Breast epithelium (tissue), 4 donors: ENCODE measurements at places on chromosomes 6 and 20. TPM values are rescaled to one million over a fixed set of nuclear protein-coding genes. Genes with fewer than 3 reads are reported as not detected.

- no peak for DNase-seq
Measured at GRCh38 chr6:14516956-14517355, 399.4 kb downstream of the CD83 start.

GRCh38 chr6:106666282-106667021, 37.1 kb downstream of the QRSL1 start:
- no peak for DNase-seq

DNA sequence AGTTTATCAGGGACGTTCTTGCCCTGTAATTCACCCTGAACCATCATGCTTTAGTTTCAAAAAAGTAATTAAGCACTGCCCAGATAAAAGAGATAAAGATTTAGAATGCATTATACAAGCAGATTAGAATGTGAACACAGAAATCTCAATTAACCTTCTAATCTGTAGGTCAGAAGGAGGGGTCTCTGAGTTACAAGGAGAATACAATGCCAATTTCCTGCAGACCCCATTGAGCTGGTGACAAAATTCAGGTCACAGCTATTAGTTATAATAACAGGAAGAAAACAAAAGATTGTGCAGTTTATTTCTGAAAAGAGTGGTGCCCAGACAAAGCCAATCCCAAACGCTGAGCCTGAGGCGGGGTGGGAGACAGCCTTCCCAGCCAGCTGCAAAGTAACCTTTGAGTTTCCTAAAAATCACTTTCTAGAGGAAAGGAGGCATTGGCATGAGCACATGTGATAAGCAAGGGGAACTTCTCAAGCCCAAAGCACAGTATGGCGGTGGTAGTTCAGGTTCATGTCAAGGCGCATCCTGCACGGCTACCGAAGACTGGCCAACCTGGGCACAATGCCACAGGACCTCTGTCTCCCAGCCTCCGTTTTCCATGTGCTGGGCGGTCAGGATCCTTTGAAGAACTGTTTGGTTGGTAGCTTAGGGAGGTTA, 192.5 kb downstream of the TTLL2 start:
- DNase-seq: no peak

DNA sequence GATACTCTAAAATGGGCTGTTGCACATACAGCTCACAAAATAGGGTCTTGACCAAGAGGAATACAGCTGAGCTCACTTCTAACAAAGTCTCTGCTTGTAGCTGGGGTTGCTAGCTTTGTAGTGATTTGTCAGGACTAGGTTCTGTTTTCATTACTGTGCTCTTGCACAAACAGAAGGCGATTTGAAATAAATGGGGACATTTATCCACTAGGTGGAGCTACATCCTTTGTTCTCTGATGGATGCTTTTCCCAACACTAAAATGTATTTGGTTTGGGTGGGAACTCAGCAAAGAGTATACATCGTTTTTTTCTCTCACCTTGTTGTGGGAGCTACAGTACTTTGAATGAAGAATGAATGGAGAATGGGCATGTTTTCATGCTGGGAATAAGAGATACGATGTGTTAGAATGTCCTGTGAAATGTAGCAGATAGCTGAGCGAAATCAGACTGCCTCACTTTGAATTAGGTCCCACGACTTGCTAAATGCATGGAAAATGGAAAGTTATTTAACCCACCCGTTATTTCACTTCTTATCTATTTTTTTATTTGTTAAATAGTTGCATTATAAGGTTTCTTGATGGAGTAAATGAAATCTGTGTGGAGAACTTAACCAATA, 494.7 kb upstream of the MAP3K7 start:
- DNase-seq: no peak

Gene C20orf141
- not detected for total RNA-seq
